ENCODE measurements at places on chromosomes 6 and 20.

DNA sequence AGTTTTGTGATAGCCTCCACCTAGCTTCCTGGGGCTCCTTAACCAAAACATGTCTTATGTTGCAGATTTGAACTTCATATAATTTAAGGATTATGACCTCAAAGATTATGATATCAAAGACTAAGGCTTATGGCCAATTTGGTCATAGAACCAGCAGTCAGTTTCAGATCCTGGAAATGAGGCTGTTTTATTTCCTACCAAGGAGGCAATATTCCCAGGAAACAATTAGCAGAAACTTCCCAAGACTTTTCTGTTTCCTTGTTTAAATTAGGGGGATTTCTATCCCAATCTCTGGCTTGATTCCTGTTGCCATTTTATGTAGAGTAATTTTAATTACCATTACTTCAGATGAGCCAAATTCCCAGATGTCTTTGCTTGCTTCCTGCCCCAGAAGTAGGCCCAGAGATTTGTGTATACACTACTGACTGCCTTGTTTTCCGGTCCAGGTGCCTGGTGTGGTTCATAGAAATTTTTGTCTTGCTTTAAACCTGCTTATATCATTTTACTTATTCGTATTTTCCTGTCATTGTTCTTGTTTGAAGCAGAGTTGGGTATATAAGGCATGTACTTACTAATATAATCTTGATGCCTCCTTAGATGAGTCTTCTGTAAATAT lies 119.2 kb upstream of the TMEM170B start:
- no peak for DNase-seq

DNA sequence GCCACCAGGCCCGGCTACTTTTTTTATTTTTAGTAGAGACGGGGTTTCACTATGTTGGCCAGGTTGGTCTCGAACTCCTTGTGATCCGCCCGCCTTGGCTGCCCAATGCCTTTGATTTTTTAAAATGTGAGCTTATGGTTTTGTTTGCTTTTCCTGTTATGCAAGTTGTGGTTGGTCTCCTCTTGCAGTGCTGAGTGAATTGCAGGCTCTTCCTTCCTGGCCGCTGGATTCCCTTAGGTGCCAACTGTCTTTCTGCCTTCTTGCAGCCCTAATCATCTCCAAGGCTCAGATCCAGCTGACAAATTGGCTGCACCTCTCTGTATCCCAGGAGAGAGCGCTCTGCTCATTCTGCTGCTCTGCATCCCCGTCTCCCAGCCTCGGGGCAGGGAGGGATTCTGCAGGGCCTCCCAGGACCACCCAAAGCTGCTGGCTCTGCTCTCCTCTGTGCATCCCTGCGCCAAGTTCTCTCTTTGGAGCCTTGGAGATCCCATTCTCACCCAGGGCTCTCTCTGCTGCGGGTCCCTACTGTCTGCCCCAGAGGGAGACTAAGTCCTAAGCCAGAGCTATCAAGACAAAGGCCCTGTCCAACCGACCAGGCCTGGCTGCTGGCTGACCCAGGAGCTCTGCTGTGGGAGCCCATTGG lies 14.1 kb upstream of the EMILIN3 start:
- no peak for DNase-seq

GRCh38 chr6:41072836-41073202 lies at the start of gene NFYA:
Gene NFYA (plus strand): TSS chr6:41072974. CDS start chr6:41079090, 6,116 bp downstream.
- peak; percentile 100 for DNase-seq

- DNase-seq = no peak
Observed at GRCh38 chr20:4671015-4671414, 50.7 kb upstream of the PRND start.

DNA sequence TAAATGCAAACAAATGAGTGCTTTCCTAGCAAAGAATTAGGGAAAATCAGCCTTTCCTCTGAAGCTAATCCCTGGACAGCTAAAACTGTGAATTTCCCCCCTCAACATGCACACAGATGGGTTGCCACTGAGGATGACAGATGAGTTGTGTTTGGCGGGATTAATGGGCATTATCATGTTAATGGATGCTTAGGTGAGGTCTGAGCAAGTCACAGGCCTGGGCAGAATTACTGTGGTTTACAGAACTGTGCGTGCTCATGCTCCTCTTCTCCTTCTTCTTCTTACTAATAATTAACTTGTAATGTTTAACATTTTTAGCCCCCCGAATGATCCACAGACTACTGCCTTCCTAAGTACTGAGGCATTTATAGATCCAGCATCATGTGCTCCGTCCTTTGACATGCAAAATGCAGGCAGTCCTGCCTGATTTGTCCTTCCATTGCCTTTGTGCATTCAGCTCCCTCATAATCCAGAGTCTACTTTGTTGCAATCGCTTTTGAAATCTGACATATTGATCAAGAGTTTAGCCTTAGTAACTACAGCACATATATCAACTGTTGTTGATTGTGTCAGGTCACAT lies 753.4 kb upstream of the MMS22L start:
- DNase-seq = no peak

DNA sequence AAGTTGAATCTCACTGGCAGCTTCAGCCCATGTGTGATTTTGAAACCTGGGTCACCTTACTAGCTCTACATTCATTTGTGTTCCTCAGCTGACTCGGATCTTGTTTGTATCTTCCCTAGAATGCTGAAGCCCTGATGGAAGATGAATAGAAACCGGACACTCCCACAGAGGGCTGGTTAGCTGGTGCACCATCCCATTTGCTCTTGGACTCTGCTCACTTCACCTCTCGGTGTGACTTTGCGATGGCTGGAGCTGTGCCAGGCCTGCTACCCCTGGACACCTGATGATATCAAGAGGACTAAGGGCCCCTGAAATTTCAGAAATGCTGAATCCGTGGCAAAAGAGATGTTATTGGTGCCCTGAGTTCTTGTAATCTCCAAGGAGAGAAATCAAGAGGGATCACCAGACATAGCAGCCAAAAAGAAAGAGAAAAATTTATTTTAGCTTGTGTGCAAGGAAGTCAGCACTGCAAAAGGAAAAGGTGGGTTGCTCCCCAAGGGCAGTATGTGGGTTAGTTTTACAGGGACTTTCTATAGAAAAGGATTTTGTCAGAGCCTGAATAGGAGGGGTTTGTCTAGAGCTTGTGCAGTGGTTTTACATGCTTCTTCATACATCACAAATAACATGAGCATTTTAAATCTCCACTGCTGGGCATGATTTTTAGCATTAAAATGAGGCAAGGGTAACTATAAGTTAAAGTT lies 426.3 kb upstream of the NOX3 start:
- DNase-seq = no peak

GRCh38 chr20:63819224-63819921 lies 11.7 kb downstream of the ZBTB46 start:
- no peak for DNase-seq

DNA sequence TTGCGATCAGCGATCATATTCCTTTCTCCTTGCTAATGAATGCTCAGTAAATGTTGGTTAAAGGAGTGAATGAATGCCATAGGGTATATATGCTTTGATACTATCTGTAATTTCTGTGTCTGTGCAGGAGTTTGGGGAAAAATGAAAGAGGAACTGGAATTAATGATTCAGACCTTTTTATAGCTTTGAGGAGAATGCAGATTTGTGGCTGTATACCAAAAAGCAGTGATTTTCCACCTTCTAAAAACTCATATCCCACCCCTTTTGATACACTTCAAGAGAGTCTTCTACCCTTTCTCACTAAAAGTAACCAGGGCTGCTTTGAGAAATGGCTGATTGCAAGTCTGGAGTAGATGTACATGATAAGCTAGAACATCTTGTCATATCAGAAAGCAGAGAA lies 26.6 kb upstream of the SUMO4 start:
- DNase-seq = no peak

- DNase-seq = no peak
Observed at GRCh38 chr6:160891690-160892089, 99.9 kb upstream of the MAP3K4 start.

DNA sequence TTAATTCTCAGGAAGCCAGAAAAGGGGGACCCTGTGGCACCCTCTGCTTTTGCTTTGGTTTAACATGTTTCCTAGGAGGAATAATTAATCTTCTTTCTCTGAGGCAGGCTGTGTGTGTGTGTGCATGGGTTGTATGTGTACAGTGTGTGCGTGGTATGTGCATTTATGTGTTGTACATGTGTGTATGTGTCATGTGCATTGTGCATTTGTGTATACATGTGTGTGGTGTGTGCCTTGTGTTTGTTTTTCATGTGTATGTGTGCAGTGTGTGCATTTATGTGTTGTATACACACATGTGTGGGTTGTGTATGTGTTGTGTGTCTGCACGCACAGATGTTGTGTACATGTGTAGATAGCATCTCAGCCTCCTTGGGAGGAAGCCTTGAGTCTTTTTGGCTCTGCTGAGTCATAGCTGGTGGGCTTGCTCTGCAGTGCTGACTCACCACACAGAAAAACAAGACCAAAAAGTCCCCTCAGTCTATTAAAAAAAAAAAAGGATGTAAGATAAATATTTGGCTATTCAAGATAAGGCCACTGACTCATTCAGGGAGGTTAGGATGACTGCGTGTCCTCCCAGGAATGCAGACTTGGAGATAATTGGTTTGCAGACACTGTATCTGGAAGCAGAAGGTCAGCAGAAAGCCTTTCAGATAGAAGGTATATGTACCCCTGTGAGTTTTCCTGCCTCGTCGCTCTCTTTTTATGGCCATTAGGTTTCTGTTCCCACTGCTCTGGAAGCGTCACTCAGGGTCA lies 58.6 kb downstream of the SYNJ2 start:
- no peak for DNase-seq

DNA sequence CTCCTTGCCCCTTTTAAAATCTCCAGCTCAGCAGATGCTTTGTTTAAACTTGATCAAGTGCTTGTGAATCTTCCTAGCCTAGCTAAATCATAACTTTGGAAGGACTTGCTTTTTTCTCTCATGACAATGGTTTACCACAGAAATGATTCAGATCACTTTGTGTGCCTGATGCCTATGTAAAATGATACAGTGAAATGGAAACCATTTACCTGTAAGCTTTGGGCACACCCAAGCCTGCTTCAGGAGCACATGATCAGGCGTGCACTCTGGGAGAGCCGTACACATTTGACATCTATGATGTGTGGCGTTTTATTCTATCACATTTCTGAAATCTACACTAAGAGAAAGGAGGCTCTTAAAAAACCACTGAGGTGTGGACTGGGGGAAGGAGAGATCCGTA lies 41.1 kb downstream of the PTPN1 start:
- no peak for DNase-seq

GRCh38 chr20:11675920-11676629 lies 241.6 kb upstream of the BTBD3 start:
- no peak for DNase-seq

DNA sequence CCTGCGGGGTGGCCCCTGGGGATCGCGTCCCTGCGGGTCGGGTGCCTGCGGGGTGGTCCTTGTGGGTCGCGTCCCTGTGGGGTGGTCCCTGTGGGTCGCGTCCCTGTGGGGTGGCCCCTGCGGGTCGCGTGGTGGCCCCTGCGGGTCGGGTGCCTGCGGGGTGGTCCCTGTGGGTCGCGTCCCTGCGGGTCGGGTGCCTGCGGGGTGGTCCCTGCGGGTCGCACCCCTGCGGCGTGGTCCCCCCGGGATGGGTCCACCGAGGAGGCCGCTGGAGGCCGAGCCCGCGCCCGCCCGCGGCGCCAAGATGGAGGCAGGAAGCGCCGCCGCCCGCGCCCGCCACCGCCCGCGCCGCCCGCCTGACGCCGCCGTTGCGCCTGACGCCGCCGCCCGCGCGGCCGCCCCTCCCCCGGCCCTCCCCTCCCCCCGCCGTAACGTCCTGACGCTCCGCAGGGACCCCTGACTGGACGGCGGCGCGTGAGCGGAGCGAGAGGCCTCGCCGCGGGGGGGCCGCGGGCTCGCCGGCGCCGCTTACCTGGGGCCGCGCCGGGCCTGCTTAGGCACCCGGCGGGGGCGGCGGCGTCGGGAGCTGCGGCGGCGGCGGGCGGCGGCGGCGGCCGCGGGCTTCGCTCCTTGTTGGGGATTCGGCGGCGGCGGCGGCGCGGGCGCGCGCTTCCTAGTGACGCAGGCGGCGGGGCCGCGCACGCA lies at the start of gene GMEB2:
Gene GMEB2 (minus strand): TSS at position 678 of the 705 bp plus-strand sequence. CDS start 7,704 bp downstream, outside the sequence.
- DNase-seq = no peak

- no peak for DNase-seq
Observed at GRCh38 chr6:7647504-7647903, 57.5 kb downstream of the SNRNP48 start.

- no peak for DNase-seq
Observed at GRCh38 chr6:46014046-46014445, 1.6 kb downstream of the CLIC5 start.

- DNase-seq = no peak
Observed at GRCh38 chr6:121055572-121056163, 278.6 kb downstream of the TBC1D32 start.

- no peak for DNase-seq
Observed at GRCh38 chr20:2349801-2350200, 30.9 kb upstream of the TGM6 start.

DNA sequence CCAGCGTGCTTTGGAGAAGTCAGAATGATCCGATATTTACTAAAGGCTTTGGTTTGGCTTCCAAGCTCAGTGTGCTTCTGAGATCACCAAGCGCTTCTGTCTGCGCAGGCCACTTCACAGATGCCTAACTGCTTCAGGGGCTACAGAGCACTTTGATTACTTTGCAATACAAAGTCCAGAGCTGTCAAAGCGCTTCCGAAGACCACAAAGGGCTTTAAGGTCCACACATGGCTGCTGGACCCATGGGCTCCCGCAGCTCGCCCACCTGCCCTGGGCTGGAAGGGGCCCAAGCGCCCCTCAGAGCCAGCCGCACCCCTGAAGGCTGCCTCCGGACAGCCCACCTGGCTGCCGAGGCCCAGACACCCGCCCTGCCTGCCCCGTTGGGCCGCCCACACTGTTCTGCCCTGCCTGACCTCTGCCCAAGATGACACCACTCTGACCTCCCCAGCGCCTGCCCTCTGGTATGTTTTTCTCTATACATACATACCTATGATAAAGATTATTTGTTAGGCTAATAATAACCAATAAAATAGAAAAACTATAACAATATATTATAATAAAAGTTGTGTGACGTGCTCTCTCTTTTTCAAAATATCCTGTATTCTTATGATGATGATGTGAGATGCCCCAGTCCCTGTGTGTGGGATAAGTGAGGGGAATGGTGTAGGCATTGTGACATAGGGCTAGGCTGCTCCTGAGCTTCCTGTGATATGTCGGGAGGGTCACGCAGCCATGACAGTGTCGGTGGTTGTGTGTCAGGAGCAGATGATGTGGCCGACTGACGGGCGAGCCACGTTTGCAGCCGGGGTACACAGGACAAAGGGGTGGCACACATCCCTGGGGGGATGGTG lies 22.6 kb downstream of the DYNLT1 start:
- DNase-seq = no peak

GRCh38 chr20:51647674-51648570 lies 105.4 kb upstream of the NFATC2 start:
- no peak for DNase-seq

DNA sequence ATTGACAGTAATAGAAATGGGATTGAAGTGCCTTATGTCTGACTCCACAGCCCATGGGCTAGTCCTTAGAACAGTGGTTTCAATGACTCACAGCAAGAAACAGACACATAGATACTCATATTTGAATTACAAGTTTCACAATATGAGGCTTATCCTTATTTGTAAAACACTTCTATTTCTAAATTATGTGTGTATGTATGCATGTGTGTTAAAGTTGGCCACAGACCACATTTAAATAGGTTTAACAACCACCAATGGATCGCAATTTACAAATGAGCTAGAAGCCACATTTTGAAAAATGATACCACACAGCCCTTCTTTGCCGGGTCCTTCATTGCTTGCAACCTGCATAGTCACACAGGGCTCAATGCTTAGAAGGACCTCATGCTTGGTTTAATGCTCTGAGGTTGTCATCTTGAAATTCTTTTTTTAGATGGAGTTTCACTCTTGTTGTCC lies 157.8 kb upstream of the PREP start:
- DNase-seq = no peak
